ENCODE measurements at places on chromosomes 7 and 10. TPM values are rescaled to one million over a fixed set of nuclear protein-coding genes. Genes with fewer than 3 reads are reported as not detected.

DNA sequence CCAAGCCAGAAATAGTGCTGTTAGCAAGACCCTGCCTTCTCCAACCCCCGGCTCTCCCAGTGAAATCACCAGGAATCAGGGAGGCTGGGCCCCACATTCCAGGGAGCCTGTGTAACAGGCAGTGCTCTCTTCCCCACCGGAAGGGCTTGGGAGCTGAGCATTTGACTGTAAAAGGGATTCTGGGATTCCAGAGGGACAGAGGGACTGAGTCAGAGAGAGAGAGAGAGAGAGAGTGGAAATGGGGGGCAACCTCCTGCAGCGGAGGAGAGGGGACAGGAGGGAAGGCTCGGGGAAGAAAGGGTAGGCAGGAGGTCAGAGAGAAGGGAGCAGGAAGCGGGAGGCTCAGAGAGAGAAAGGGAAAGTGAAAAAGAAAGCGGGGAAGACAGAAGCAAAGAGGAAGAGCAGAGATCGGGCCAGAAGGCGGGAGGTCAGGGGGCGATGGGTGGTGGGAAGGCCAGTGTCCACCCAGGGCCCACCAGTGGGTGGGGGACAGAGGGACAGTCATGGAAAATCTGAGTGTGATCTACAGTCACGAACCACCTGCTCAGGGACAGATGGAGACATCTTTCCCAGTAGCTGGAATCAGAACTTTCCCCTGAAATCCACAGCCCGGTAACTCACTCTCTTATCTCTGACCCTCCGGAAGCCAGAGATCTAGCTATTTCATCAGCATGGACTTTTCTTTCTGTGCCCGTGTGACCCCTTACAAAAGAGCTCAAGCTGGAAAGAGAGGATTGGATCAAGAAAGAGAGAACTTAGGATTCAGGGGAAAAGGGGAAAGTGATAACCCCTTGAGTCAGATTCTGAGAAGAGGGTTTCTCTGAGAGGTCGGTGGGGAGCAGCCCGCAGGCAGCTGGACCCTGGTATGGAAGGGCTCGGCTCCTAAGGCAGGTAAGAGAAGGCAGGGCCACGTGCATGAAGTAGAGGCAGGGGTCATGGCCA lies 4.6 kb upstream of the SERPINE1 start:
- H3K36me3 ChIP-seq, result no peaks in the 10 kb centered on the region
- peaks cover 8% of the 10 kb centered on the region for H3K4me1 ChIP-seq
- H3K27me3 ChIP-seq, result peaks cover 5% of the 10 kb centered on the region
- DNase-seq, result no peak
- H3K27ac ChIP-seq, result no peak overlapping the region

GRCh38 chr7:102415685-102416225 lies 17.6 kb upstream of the ORAI2 start:
- peaks cover 7% of the 10 kb centered on the region for H3K27me3 ChIP-seq
- no peak overlapping the region for H3K4me3 ChIP-seq
- H3K4me1 ChIP-seq, result peaks cover 7% of the 10 kb centered on the region
- no peak for DNase-seq

DNA sequence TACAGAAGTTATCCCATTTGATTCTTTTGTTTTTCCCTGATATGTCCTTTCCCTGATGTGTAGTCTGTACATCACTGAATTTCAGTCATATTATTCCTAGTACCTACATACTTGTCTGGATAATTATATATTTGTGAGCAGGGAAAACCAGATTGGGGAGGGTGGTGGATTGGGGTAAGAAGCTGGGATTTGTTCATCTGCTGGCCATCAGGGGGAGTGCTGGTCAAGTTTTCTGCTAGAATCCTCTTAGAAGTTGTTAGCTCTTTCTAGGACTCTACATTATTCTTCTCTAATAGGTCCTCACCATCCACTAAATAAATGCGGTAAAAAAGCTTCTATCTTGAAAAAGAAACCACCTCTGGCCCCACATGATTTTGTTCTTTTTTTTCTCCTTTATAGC lies 232.7 kb upstream of the TAC1 start:
- peak; percentile 39 for DNase-seq
- no peaks in the 10 kb centered on the region for H3K4me1 ChIP-seq
- no peaks in the 10 kb centered on the region for H3K36me3 ChIP-seq
- no peak overlapping the region for H3K4me3 ChIP-seq
- H3K27ac ChIP-seq, result no peak overlapping the region
- no peaks in the 10 kb centered on the region for H3K27me3 ChIP-seq

- H3K36me3 ChIP-seq, result no peaks in the 10 kb centered on the region
- peaks cover 29% of the 10 kb centered on the region for H3K27me3 ChIP-seq
- H3K4me3 ChIP-seq, result no peak overlapping the region
- peak; percentile 19 for DNase-seq
- peaks cover 8% of the 10 kb centered on the region for H3K4me1 ChIP-seq
These were observed 17.5 kb downstream of the DPYSL4 start for GRCh38 chr10:132204078-132204780.

- DNase-seq, result peak; percentile 82
- H3K4me3 ChIP-seq, result no peak overlapping the region
- peaks cover 16% of the 10 kb centered on the region for H3K4me1 ChIP-seq
- no peak overlapping the region for H3K27ac ChIP-seq
- H3K36me3 ChIP-seq, result peaks cover 4% of the 10 kb centered on the region
These were observed 2.2 kb downstream of the CRTAC1 start for GRCh38 chr10:98028168-98028770.

DNA sequence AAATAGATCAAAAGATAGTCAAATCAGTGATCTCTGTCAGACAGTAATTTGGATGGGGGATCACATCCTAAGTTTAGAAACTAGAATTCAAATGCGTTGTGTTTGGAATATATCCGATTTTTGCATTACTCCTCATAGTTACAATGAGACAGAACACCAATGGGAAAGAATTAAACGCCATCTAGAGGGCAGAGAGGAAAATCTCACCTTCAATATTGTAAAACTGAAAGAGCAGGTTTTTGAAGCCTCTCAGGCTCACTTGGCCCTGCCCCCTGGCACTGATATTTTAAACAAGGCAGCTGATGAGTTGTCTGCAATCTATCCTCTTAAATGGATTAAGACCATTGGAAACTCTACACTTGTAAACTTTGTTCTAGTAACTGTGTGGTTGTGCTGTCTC lies 17.7 kb downstream of the FRG2B start:
- no peak overlapping the region for H3K27ac ChIP-seq
- DNase-seq, result no peak
- peaks cover 3% of the 10 kb centered on the region for H3K27me3 ChIP-seq
- H3K4me3 ChIP-seq, result no peak overlapping the region

DNA sequence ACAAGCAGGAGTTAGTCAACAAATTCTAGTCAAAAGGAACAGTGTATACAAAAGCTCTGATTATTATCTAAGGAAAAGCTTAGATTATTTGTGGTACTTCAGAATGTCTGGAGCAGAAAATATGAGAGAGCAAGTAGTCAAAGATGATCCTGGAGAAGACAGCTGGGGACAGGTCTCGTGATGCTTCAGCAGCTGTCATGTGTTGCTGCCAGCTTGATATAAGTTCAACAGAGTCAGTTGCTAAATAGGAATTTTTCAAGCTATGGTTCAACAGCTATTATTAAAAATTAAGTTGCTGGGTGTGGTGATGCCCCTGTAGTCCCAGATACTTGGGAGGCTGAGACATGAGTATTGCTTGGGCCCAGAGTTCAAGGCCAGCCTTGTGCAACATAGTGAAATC lies 240.0 kb upstream of the RHOBTB1 start:
- no peaks in the 10 kb centered on the region for H3K4me1 ChIP-seq
- H3K36me3 ChIP-seq, result no peaks in the 10 kb centered on the region
- H3K27me3 ChIP-seq, result no peaks in the 10 kb centered on the region
- H3K27ac ChIP-seq, result no peak overlapping the region

- H3K27me3 ChIP-seq, result peaks cover 2% of the 10 kb centered on the region
- no peaks in the 10 kb centered on the region for H3K4me1 ChIP-seq
- H3K36me3 ChIP-seq, result no peaks in the 10 kb centered on the region
- DNase-seq, result no peak
- H3K4me3 ChIP-seq, result no peak overlapping the region
- no peak overlapping the region for H3K27ac ChIP-seq
These were observed 114.5 kb downstream of the PLCE1 start for GRCh38 chr10:94108200-94108599.

GRCh38 chr7:36279200-36279925 lies 110.3 kb upstream of the ANLN start:
- no peak for DNase-seq
- peak overlapping the region; percentile 76 for H3K4me3 ChIP-seq
- peaks cover 4% of the 10 kb centered on the region for H3K36me3 ChIP-seq
- H3K4me1 ChIP-seq, result peaks cover 64% of the 10 kb centered on the region
- peaks cover 12% of the 10 kb centered on the region for H3K27me3 ChIP-seq

DNA sequence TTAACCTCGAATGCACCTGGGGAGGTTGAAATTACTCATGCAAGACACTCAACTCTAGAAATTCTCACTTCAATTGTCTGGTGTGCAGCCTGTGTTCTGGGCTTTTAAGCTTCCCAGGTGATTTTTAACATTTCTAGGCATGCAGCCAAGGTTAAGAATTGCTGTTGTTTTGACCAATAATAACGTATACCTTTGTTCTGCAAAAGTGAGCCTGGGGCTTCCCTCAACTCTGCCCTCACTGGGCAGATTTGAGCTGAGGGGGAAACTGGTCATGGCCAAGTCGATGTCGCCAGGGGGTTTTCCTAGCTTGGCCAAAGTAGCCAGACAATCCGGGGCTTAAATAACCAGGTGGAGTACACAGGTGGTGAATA lies 568 bp downstream of the PRSS2 start:
- peaks cover 8% of the 10 kb centered on the region for H3K4me1 ChIP-seq
- H3K36me3 ChIP-seq, result peaks cover 5% of the 10 kb centered on the region
- no peaks in the 10 kb centered on the region for H3K27me3 ChIP-seq
- H3K4me3 ChIP-seq, result no peak overlapping the region

GRCh38 chr7:151884312-151885201 lies 7.6 kb upstream of the PRKAG2 start:
- DNase-seq, result no peak
- H3K27ac ChIP-seq, result no peak overlapping the region
- peaks cover 7% of the 10 kb centered on the region for H3K4me1 ChIP-seq
- H3K27me3 ChIP-seq, result peaks cover 5% of the 10 kb centered on the region

DNA sequence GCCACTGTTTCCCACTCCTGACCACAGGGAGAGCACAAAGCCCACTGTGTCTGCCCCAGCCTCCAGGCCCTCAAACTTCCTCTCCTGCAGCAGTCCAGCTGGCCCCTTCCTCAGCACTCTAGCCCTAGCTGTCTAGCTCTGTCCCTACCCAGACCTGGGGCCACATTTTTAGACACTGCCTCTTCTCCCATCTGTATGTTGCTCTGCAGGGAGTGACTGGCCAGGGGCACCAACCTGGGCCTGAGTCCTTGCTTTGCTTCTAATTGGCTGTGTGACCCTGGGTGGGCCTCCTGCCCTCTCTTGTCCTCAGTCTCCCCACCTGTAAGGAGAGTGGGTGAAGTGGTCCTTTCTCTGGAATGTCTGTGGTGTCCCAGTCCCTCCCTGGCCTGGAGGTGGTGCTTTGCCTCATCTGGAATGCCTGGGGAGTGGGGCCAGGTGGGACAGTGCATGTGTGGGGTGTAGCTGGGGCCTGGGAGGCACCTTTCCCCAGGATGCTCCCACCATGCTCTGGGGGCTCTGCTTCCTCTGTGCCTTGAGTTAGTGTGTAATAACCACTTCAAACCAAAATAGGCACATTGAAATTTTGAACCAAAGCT lies 25.1 kb downstream of the AQP1 start:
- no peak for DNase-seq
- no peak overlapping the region for H3K27ac ChIP-seq
- H3K36me3 ChIP-seq, result no peaks in the 10 kb centered on the region
- peaks cover 12% of the 10 kb centered on the region for H3K27me3 ChIP-seq
- peaks cover 3% of the 10 kb centered on the region for H3K4me1 ChIP-seq
- no peak overlapping the region for H3K4me3 ChIP-seq

GRCh38 chr10:89360157-89360556 lies 17.7 kb upstream of the IFIT1B start:
- no peaks in the 10 kb centered on the region for H3K4me1 ChIP-seq
- H3K27me3 ChIP-seq, result no peaks in the 10 kb centered on the region
- no peak overlapping the region for H3K4me3 ChIP-seq
- H3K27ac ChIP-seq, result no peak overlapping the region
- H3K36me3 ChIP-seq, result no peaks in the 10 kb centered on the region

DNA sequence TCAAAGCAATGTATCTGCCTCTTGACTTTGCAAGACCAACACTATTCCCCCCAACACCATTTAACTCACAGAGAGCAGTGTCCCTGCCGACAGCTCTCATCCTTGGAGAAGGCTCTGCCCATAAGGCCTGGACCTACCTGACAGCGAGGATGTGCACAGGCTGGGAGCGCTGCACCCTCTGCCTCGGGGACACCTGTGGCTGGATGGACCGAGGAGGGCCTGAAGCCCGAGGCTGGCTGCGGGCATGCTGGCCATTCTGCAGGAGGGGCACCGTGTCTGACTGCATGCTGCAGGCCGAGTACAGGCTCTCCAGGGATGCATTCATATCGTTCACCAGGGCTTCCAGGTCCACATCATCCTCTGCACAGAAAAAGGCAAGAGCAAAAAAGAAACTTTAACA lies 108.4 kb downstream of the GRB10 start:
- no peak overlapping the region for H3K27ac ChIP-seq
- DNase-seq, result no peak
- H3K36me3 ChIP-seq, result peaks cover 28% of the 10 kb centered on the region
- peaks cover 14% of the 10 kb centered on the region for H3K27me3 ChIP-seq
- H3K4me3 ChIP-seq, result no peak overlapping the region

GRCh38 chr7:83267141-83267631 lies 104.5 kb upstream of the PCLO start:
- H3K27me3 ChIP-seq, result no peaks in the 10 kb centered on the region
- no peaks in the 10 kb centered on the region for H3K36me3 ChIP-seq
- H3K27ac ChIP-seq, result no peak overlapping the region
- H3K4me3 ChIP-seq, result no peak overlapping the region

DNA sequence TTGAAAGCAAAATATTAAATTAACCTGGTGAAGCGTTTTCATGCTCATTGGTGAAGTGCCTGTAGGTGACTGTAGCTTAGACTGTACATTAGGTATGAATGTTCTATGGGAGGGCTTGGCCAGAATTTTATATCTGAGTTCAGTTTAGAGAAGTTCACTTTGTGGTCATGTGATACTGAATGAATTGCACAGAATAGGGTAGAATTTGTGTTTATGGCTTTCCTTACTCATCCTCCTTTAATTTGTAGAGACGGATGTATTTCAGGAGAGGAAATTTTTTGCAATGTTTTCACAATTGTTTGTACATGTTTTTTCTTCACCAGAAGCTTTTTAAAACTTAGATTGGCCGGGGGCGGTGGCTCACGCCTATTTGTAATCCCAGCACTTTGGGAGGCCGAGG lies 32.3 kb downstream of the REEP3 start:
- H3K36me3 ChIP-seq, result no peaks in the 10 kb centered on the region
- H3K4me1 ChIP-seq, result peaks cover 14% of the 10 kb centered on the region
- DNase-seq, result no peak

CTAGE8 gene
- total RNA-seq, result 0.54 TPM

ELFN1 gene
- 40.0 TPM for total RNA-seq

CRYGN gene
- not detected for total RNA-seq

LDB3 gene
- 92.0 TPM for total RNA-seq

GDF10 gene
- not detected for total RNA-seq

FAM25G gene
- total RNA-seq, result not detected

FOXP2 gene
- 72.1 TPM for total RNA-seq
